ENCODE measurements at places on chromosomes 4 and X.

DNA sequence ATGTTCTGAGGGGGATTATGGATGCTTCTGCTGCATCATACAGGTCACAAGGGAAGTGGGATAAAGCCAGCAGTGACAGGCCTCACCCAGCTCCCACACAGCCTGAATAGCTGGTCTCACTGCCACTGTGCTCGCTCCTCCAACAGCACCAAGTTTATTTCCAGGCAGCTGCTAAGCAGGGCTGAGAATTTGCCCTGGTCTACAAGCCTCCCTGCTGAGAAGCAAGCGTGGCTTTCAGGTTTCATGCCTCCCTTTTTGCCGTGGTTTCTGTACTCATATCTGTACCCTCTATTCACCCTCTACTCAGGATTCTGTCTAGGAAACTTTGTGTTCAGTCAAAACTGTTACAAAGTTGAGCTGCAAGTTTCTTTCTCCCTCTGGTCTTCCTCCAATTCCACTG lies 78.6 kb downstream of the MAGEC1 start:
- no peaks in the 10 kb centered on the region for H3K36me3 ChIP-seq
- H3K4me3 ChIP-seq, result no peak overlapping the region
- H3K27ac ChIP-seq, result no peak overlapping the region

- H3K36me3 ChIP-seq, result no peaks in the 10 kb centered on the region
- DNase-seq, result no peak
- no peaks in the 10 kb centered on the region for H3K27me3 ChIP-seq
- no peak overlapping the region for H3K4me3 ChIP-seq
Measured at GRCh38 chrX:109283870-109284269, 198.0 kb downstream of the GUCY2F start.

GRCh38 chrX:72130156-72130761 lies 1.5 kb downstream of the RTL5 start:
- H3K36me3 ChIP-seq, result peaks cover 14% of the 10 kb centered on the region
- peak overlapping the region; percentile 68 for H3K4me3 ChIP-seq
- no peaks in the 10 kb centered on the region for H3K27me3 ChIP-seq
- peaks cover 54% of the 10 kb centered on the region for H3K4me1 ChIP-seq
- peak overlapping the region; percentile 3 for H3K27ac ChIP-seq

DNA sequence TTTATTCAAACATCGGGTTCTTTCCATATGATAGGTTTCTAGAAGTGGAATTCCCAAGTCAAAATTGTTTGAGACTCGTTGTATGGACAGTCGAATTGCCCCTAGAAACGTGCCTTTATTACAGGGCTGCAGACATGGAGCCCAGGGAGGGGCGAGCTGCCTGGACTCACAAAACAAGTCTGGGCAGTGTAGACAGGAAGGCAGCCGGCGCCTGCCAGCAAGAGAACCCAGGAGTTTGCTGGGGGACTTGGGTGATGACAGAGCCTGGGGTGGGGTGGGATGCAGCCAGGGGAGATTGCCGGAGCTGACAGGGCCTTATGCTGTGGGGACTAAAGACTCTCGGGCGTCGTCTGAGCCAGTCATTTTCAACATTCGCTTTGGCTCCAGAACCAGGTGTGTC lies 107.4 kb upstream of the MSX1 start:
- DNase-seq, result no peak
- H3K4me1 ChIP-seq, result peaks cover 39% of the 10 kb centered on the region
- no peaks in the 10 kb centered on the region for H3K27me3 ChIP-seq
- peaks cover 2% of the 10 kb centered on the region for H3K36me3 ChIP-seq
- H3K27ac ChIP-seq, result peak overlapping the region; percentile 24
- H3K4me3 ChIP-seq, result no peak overlapping the region

- peaks cover 2% of the 10 kb centered on the region for H3K4me1 ChIP-seq
- no peak for DNase-seq
- no peaks in the 10 kb centered on the region for H3K36me3 ChIP-seq
- no peak overlapping the region for H3K4me3 ChIP-seq
Measured at GRCh38 chr4:24413311-24413784, 171.0 kb downstream of the DHX15 start.

- DNase-seq, result no peak
- no peak overlapping the region for H3K4me3 ChIP-seq
- H3K27me3 ChIP-seq, result no peaks in the 10 kb centered on the region
- no peak overlapping the region for H3K27ac ChIP-seq
Measured at GRCh38 chr4:92658318-92658717, 354.6 kb downstream of the GRID2 start.

DNA sequence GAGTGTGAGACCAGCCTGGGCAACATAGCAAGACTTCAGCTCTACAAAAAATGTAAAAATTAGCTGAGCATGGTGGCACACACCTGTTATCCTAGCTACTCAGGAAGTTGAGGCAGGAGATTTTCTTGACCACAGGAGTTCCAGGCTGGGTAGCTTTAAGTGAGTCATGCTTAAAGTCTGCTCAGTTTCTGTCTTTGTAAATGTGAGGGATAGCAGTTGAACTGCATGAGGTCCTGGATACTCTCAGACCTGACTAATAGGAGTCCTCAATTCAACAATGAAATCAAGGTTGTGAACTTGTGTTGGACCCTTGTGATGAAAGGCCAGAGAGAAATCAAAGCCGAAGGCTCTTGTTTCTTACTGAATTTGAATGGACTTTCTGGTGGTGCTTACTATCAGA lies 45.2 kb downstream of the STARD8 start:
- H3K27ac ChIP-seq, result no peak overlapping the region
- H3K27me3 ChIP-seq, result peaks cover 2% of the 10 kb centered on the region
- peaks cover 7% of the 10 kb centered on the region for H3K4me1 ChIP-seq
- no peaks in the 10 kb centered on the region for H3K36me3 ChIP-seq

DNA sequence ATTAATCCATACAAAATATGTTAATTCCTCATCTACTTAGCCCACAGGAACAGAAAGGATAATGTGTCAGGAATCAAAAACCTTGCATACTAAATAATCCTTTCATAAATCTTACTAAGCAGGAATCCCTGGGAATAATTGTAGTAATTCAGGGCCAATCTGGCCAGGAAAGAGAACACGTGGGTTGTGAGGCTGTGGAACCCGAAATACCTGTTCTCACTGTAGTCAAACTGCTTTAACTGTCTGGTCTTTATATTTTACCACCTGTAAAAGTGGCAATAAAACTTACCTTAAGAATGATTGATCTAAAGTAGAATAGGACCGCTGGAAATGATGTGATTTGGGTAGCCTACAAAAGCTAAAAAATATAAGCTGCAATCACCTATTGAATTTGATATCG lies 1620.9 kb downstream of the STIM2 start:
- H3K4me3 ChIP-seq, result no peak overlapping the region
- peaks cover 9% of the 10 kb centered on the region for H3K4me1 ChIP-seq
- DNase-seq, result no peak
- no peaks in the 10 kb centered on the region for H3K36me3 ChIP-seq
- H3K27me3 ChIP-seq, result no peaks in the 10 kb centered on the region

GRCh38 chr4:80259817-80260216 lies 6.6 kb upstream of the FGF5 start:
- peaks cover 99% of the 10 kb centered on the region for H3K27me3 ChIP-seq
- no peak overlapping the region for H3K4me3 ChIP-seq
- no peak for DNase-seq
- peaks cover 8% of the 10 kb centered on the region for H3K4me1 ChIP-seq
- no peaks in the 10 kb centered on the region for H3K36me3 ChIP-seq

DNA sequence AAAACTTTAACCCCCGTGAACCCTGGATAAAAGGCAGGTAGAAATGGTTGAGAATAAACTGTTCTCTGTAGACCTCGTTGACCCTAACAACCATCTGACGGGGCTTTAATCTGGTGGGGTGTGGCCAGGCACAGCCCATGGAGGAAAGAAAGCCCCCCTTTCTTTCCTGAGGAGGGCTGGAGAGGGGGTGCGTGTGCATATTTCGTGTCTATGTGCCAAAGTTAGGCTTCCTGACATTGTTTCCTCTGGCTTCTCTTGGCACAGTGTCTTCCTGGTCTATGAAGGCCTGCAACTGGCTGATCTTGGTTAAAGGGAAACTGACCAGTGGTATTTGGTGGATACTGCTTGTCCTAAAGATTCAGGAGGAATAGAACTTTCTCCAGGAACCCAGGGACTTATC lies 97.1 kb downstream of the MGST2 start:
- no peaks in the 10 kb centered on the region for H3K36me3 ChIP-seq
- H3K27me3 ChIP-seq, result no peaks in the 10 kb centered on the region
- no peak overlapping the region for H3K4me3 ChIP-seq
- DNase-seq, result no peak
- no peak overlapping the region for H3K27ac ChIP-seq

- H3K27me3 ChIP-seq, result no peaks in the 10 kb centered on the region
- no peaks in the 10 kb centered on the region for H3K36me3 ChIP-seq
- DNase-seq, result no peak
- no peak overlapping the region for H3K4me3 ChIP-seq
Measured at GRCh38 chr4:125198916-125199315, 115.8 kb upstream of the FAT4 start.

DNA sequence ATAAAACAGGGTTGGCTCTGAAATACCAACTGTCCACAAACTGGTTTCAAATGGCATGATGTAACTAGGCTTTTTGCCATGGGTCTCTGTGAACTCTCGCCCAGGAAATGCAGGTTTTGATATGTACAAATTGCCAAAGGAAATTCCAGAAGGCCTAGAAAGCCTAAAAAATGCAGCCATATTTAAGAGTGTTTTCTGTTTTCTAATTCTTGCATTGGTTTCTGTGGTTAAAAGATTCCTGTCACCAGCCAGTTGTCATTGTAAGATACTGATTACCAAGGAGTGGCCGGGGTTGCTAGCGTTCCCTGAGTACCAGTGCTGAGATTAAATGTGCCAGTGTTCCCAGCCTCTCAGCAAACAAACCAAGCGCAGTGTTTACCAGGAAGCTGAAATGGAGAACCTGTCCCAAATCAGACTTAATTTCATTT lies 53.9 kb upstream of the SORBS2 start:
- no peaks in the 10 kb centered on the region for H3K27me3 ChIP-seq
- H3K4me3 ChIP-seq, result no peak overlapping the region
- H3K27ac ChIP-seq, result peak overlapping the region; percentile 89
- no peaks in the 10 kb centered on the region for H3K36me3 ChIP-seq
- DNase-seq, result no peak

- no peak for DNase-seq
- H3K4me3 ChIP-seq, result no peak overlapping the region
Measured at GRCh38 chr4:155974996-155975395, 21.3 kb upstream of the CTSO start.

DNA sequence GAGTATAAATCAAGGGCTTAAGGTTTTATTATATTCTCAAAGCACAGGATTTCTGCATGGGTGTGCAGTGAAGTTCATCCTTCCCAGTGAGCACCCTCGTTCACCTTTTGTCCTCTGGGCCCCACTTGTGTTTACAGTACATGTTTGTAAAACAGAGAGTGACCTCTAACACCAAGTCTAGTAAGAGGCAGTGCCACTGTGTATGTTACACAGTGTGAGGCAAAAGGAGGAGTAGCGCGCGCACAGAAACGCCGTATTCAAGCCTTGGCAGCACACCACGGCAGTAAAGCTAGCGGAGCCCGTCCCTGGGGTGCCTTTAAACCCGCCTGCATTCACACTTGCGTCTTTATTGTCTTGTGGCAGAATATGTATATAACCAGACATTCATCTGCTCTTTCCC lies 51.9 kb downstream of the CCNI start:
- H3K27me3 ChIP-seq, result no peaks in the 10 kb centered on the region
- H3K36me3 ChIP-seq, result peaks cover 57% of the 10 kb centered on the region
- peaks cover 15% of the 10 kb centered on the region for H3K4me1 ChIP-seq
- DNase-seq, result no peak
- no peak overlapping the region for H3K4me3 ChIP-seq

- no peak overlapping the region for H3K4me3 ChIP-seq
- H3K27ac ChIP-seq, result no peak overlapping the region
- no peaks in the 10 kb centered on the region for H3K36me3 ChIP-seq
- H3K27me3 ChIP-seq, result no peaks in the 10 kb centered on the region
- no peaks in the 10 kb centered on the region for H3K4me1 ChIP-seq
Measured at GRCh38 chrX:9555354-9555753, 90.5 kb downstream of the TBL1X start.

- no peaks in the 10 kb centered on the region for H3K4me1 ChIP-seq
- no peak for DNase-seq
- H3K4me3 ChIP-seq, result no peak overlapping the region
- H3K27me3 ChIP-seq, result no peaks in the 10 kb centered on the region
- H3K27ac ChIP-seq, result no peak overlapping the region
Measured at GRCh38 chrX:74453178-74453577, 31.9 kb downstream of the SLC16A2 start.

GRCh38 chr4:20574986-20575385 lies 125.3 kb upstream of the PACRGL start:
- no peak overlapping the region for H3K27ac ChIP-seq
- peaks cover 7% of the 10 kb centered on the region for H3K4me1 ChIP-seq
- H3K4me3 ChIP-seq, result no peak overlapping the region

- peaks cover 1% of the 10 kb centered on the region for H3K4me1 ChIP-seq
- no peak overlapping the region for H3K27ac ChIP-seq
- no peaks in the 10 kb centered on the region for H3K27me3 ChIP-seq
- no peak overlapping the region for H3K4me3 ChIP-seq
- no peaks in the 10 kb centered on the region for H3K36me3 ChIP-seq
Measured at GRCh38 chrX:6004529-6004928, 224.1 kb downstream of the NLGN4X start.

DNA sequence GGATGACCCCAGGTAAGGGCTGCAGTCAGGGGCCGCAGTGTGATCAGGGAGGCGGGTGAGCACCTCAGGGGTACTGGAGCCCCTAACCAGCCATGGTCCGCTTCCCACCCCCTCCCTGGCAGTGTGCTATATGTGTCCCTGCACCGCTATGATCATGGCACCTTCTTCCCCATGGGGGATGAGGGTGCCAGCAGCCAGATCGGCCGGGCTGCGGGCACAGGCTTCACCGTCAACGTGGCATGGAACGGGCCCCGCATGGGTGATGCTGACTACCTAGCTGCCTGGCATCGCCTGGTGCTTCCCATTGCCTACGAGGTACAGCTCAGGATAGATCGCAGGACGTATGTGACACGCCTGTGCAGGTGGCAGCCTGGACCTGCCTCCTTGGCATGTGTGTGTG lies 8.2 kb upstream of the ERAS start:
- no peak overlapping the region for H3K27ac ChIP-seq
- H3K36me3 ChIP-seq, result peaks cover 10% of the 10 kb centered on the region
- H3K4me1 ChIP-seq, result no peaks in the 10 kb centered on the region
- H3K27me3 ChIP-seq, result no peaks in the 10 kb centered on the region
- DNase-seq, result no peak

DNA sequence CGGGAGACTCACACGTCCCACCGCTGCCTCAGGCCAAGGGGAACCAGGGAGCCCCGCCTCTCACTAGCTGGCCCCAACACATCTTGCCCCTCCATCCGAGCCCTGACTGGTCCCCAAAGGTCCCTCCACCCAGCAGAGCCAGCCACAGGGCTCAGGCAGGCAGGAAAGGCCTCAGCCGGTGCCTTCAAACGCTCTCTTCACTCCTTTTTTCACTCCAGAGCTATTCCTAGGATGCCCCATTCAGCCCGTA lies 1.5 kb upstream of the ARHGAP4 start:
- no peak for DNase-seq
- H3K27me3 ChIP-seq, result no peaks in the 10 kb centered on the region
- H3K27ac ChIP-seq, result peak overlapping the region; percentile 92
- H3K4me1 ChIP-seq, result peaks cover 21% of the 10 kb centered on the region

DNA sequence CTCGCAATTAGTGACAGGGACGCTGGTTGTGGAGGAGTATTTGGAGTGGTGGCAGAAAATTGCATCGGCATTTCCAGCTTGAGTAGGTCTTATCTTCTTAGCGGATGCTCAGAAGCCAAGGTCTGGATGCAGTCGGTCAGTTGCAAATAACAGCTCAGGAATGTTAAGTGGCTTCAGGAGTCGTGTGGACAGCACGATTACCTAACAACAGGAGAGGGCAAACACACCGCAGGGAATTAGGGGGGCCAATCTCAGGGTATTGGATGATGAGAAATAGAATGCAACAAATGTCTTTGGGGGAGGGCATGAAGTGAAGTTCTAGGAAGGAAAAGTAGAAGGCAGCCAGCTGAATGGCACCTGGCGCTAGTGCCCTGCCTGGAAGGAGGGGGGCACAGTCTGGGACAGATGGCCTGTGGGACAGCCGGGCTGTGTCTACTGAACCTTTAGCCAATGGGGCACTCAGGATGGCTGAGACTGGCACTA lies 11.8 kb downstream of the RASL11B start:
- peak overlapping the region; percentile 40 for H3K27ac ChIP-seq
- peaks cover 3% of the 10 kb centered on the region for H3K36me3 ChIP-seq
- no peak for DNase-seq

Data from mesothelial cell of epicardium (in vitro differentiated cells).